GM04504 (cell line): ENCODE measurements at places on chromosomes 4 and X.

DNA sequence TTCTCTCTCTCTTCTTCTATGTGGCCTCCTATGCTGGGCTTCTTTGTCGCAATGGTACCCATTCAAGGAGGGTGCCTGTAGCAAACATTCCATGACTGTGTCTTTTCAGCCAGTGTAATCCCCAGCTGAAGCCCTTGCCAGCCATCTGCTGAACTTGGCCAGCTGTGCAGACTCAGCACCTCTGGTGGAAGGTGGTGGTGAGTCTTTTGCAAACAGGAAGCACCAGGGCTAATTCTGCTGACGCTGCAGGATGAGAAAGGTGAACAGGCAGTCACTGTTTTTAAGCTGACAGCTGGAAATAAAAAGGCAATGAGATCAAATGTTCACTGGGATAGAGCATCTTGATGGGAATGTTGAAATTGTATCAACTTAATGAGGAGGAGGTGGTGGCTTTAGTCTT lies 298.7 kb upstream of the CLNK start:
- no peak for DNase-seq

GRCh38 chr4:74934016-74934831 lies 1.3 kb downstream of the PARM1 start:
- DNase-seq, result no peak

GRCh38 chr4:866761-867390 lies 40.9 kb upstream of the CPLX1 start:
- no peak for DNase-seq

GRCh38 chrX:137187540-137187939 lies 153.7 kb upstream of the GPR101 start:
- DNase-seq, result no peak

- no peak for DNase-seq
Observed at GRCh38 chr4:137531168-137531985, 917 bp downstream of the PCDH18 start.

- DNase-seq, result no peak
Observed at GRCh38 chrX:39336671-39337311, 535.5 kb downstream of the MID1IP1 start.

DNA sequence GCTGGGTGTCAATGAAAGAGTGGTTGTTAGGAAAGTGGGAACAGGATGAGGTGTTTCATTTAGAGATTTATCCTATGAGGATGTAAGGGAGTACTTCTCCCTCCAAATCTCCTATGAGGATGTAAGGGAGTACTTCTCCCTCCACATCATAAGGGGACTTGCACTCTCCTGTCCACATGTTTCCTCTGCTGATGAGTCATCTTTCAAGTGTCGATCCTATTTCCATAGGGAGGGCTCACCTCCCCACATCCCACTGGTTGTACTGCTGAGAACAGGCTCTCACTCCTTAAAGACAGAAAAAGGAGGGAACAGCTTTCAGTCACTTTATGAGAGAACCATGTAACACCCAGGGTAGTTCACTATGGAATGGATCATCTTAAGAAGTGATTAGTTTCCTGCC lies 65.0 kb downstream of the INPP4B start:
- DNase-seq, result no peak

DNA sequence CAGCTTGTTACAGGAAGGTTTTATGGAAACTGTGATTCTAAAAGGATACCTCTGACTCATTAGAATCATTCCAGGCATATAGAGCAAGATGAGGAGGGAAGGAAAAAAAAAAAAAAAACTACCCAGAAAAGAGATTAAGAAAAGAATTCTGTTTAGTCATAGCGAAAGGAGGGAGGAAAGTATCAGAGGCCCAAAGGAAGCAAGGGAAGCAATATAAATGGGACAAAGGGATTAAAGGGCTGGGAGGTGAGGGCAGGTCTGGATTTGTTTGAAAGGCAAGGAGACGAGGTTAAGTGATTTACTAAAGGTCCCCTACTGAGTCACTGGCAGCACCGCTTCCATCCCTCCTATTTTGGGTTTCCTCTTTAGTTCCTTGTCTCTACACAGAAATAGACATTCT lies 88.6 kb upstream of the IL1RAPL1 start:
- DNase-seq, result no peak

DNA sequence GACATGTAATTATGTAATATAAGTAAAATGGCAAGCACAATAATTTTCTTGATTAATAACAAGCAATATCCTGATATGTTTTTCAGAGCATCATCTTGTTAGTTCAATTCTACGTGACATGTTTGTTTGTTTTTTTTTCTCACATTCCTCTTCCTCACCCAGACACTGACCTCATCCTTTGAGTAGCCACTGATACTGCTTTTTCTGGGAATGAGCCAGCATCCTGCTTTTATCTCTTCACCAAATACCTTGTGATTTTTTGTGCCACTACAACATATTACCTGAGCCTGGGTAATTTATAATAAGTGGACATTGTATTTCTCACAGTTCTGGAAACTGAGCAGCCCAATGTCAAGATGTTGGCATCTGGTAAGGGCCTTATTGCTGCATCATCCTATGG lies 484.0 kb downstream of the NAF1 start:
- DNase-seq, result no peak

- peak; percentile 54 for DNase-seq
Observed at GRCh38 chrX:38929966-38930421, 128.7 kb downstream of the MID1IP1 start.

DNA sequence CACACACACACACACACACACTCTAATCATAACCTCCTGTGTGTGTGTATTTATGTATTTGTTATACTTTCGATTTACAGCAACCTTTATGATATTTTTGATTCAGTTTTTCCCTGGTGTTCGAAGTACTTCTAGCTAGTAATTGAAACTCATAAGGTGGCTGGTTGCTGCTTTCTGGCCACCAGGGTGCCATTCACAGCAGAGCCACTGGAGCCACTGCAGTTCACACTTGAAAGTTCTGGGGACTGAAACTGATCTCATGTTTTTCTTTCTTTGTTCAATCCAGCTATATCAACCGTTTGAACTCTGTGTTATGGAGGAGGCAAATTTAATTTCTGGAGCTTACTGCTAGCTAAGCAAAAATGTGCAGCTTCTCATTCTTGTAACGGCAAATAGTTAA lies 419.4 kb downstream of the ADGRL3 start:
- no peak for DNase-seq
